ENCODE measurements at places on chromosomes 16 and 17. TPM values are rescaled to one million over a fixed set of nuclear protein-coding genes. Genes with fewer than 3 reads are reported as not detected.

The CMTM4 gene
- 20.2 TPM for total RNA-seq

The SCN4A gene
- 0.22 TPM for total RNA-seq

The GRB7 gene
- total RNA-seq, result 3.3 TPM

The CCL2 gene
- 44.1 TPM for total RNA-seq

The IL32 gene
- 27.8 TPM for total RNA-seq

The LITAFD gene
- not detected for total RNA-seq

The ACSM2A gene
- 0.14 TPM for total RNA-seq

The CRYBA1 gene
- total RNA-seq, result not detected

The NPIPA7 gene
- 8.0 TPM for total RNA-seq

The AARSD1 gene
- total RNA-seq, result 45.2 TPM

The EFCAB5 gene
- total RNA-seq, result 1.5 TPM

The TEKT1 gene
- not detected for total RNA-seq

The DHRS7C gene
- not detected for total RNA-seq

The KRTAP16-1 gene
- total RNA-seq, result not detected

The SPATA22 gene
- total RNA-seq, result not detected

The METTL22 gene
- total RNA-seq, result 33.0 TPM

The ERN1 gene
- total RNA-seq, result 9.1 TPM

The AURKB gene
- 3.7 TPM for total RNA-seq

The GPR179 gene
- 0.10 TPM for total RNA-seq

The CCL1 gene
- total RNA-seq, result not detected

The KRT36 gene
- not detected for total RNA-seq

The CLUH gene
- 53.6 TPM for total RNA-seq

The GNAO1 gene
- 1.7 TPM for total RNA-seq

The ACSF3 gene
- 19.1 TPM for total RNA-seq

The DPEP3 gene
- not detected for total RNA-seq

The NFATC2IP gene
- total RNA-seq, result 32.6 TPM

The MEIOB gene
- 0.16 TPM for total RNA-seq

The TOM1L1 gene
- 27.1 TPM for total RNA-seq

The NOD2 gene
- total RNA-seq, result not detected

The SLFN13 gene
- 2.7 TPM for total RNA-seq

The RND2 gene
- 1.3 TPM for total RNA-seq

The SHISA9 gene
- total RNA-seq, result 73.0 TPM

The ARHGDIG gene
- total RNA-seq, result 3.3 TPM

The UBALD2 gene
- 32.8 TPM for total RNA-seq

The NKD1 gene
- total RNA-seq, result 9.1 TPM

The KCNH6 gene
- total RNA-seq, result not detected

The RDM1 gene
- not detected for total RNA-seq

The STH gene
- not detected for total RNA-seq

The TBC1D3G gene
- total RNA-seq, result not detected

Measured in astrocyte (in vitro differentiated cells and primary cell).